Stimulated activated CD8-positive, alpha-beta memory T cell treated with anti-CD3 and anti-CD28 coated beads, Interleukin-4, amount 100 ng/mL, for 1 hour (primary cell): ENCODE measurements at places on chromosomes 12 and 14.

GRCh38 chr12:121916719-121917118 is 1.7 kb upstream of the CFAP251 start:
- no peak for DNase-seq

- DNase-seq = no peak
These were observed 255.3 kb downstream of the BMP4 start for GRCh38 chr14:53701108-53701875.

DNA sequence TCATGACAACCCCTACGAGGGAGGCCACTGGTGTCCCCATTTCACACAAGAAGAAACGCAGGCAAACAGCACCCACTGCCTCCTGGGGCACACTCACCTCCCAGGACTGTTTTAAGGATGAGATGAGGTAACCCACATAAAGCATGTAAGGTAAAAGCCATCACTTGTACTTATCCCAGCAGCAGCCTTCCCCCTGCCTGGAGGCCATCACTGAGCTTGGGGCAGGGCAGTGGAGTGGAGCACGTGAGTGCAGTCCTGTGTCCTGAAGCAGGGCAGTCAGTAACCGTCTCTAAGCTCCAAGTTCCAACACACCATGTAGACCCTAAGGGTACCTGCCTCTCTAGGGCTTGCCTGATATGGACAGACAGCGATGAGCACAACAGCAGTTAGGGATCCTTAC is 1.7 kb downstream of the POLE start:
- DNase-seq = no peak

- DNase-seq = no peak
These were observed 1.4 kb downstream of the SOCS4 start for GRCh38 chr14:55028476-55028875.

DNA sequence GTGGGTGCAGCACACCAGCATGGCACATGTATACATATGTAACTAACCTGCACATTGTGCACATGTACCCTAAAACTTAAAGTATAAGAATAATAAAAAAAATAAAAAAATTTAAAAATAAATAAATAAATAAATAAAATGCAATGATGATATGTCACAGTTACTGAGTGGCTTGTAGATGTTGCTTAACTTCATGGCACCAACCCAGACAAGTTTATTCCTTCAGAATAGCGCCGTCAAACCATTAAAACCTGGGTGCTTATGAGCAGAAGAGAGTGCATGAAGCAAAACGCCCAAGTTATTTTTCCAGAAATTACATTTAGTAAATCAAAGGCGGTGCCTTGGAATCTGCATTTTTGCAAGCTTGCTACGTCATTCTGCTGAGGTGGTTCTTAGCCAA is 417.9 kb downstream of the AEBP2 start:
- DNase-seq = no peak

- DNase-seq = peak; percentile 70
These were observed at the start of gene GPR132 for GRCh38 chr14:105065280-105066228. Gene GPR132 (minus strand): TSS chr14:105065430. CDS start chr14:105055420, 10,010 bp downstream.

DNA sequence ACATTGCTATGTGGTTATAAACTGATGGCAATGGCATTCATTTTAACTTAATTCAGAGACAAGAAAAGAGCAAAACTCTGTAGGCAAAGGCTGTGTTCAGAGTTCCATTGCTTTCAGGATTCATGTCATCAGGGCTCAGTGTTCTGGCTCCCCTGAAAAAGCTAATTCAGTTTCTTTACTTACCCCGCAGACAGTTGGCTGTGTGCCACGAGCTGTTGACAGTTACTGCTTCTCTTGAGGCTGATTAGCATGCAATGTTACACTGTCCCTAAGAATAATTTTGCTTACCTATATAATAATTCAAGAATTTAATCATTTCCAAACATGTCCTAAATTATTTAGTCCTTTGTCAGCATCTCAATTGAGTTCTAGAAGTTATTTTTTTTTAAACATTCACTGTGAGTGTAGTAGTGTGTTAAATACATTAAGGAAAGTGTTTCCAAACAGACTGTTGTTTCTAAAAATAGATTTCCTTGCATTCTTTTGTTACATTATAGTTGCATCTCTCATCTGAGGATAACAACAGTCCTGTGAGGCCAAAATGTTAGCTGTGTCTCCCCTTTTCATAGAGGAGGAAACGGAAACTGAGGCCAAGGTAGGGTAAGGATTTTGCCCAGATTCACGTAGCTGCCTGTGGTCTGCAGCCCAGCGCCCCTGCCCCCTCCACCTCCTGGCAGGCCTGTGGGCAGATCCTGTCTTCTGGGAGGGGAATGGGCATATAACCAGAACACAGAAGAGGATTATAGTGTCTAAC is 98.6 kb downstream of the PELI2 start:
- DNase-seq = no peak

DNA sequence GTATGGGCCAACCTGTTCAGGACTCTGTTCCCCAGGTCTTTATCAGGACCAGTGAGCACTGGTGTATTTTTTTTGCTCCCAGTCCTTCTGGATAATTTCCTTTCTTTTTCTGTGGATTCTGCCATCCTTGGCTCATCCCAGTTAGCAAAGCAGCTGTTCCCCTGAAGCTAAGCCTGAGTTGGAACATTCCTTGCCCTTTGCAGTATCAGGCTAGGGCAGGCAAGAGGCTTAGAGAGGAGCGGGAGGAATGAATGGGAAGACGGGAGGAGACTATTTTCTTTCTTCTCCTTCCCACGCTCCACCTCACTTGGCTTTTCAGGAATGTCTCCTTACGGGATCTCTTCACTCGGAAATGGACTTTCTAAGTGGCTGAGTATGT is 29.2 kb downstream of the ERG28 start:
- DNase-seq = no peak

- no peak for DNase-seq
These were observed 223.0 kb downstream of the DUSP6 start for GRCh38 chr12:89129167-89129870.

- no peak for DNase-seq
These were observed 32.0 kb upstream of the SELPLG start for GRCh38 chr12:108665608-108666202.

DNA sequence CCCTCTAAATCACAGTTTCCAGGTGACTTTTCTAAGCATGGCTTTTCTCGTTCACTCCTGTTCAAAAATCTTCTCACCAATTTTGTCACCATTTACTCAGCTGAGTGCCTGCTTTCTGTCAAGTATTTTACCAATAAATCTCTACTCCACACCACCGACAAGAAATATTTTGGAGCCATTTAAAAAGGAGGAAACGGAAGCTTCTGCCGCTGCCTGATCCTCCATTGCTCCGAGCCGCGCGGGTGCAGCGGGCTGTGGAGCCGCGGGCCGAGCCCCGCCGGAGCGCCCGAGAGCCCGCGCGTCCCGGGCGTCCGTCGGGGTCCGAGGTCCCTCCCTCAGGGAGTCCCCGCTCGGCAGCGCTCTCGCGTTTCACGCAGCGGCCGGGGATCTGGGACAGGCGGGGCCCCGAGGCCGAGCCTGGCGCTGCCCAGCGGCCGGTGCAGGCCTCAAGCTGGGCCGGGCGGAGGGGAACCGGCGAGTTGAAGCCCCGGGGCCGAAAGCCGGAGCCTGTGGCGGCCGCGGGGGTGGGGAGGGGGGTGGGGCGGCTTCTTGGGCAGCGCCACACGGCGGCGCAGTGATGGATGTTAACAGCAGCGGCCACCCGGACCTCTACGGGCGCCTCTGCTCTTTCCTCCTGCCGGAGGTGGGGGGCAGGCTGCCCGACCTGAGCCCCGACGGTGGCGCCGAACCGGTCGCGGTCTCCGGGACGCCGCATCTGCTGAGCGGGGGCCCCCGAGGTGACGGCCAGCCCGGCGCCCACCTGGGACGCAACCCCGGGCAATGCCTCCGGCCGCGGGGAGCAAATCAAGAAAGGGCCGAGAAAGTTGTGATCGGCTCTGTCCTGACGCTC is 1.1 kb upstream of the HEBP1 start:
- no peak for DNase-seq

- DNase-seq = peak; percentile 49
These were observed 80.7 kb downstream of the KDM2B start for GRCh38 chr12:121499929-121500793.

- no peak for DNase-seq
These were observed 650 bp upstream of the PTGER2 start for GRCh38 chr14:52313462-52313861.

DNA sequence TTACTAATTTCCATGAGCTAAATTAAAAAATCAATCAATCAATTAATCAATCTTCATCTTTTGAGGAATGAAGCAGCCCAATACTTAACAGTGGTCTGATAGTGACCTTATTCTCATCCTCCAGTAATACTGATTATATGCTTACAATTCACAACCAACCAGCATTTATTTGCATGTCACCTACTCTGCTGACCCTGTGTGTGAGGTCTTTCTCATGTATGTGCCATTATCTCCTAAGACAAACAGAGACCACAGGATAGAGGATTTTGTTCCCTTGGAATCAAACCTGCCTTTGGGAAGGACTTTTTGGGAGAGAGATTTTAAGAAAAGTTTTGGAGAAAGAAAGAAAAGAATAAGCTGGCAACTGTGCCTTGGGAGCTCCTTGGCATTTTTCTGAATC is 197.2 kb downstream of the NRXN3 start:
- no peak for DNase-seq

DNA sequence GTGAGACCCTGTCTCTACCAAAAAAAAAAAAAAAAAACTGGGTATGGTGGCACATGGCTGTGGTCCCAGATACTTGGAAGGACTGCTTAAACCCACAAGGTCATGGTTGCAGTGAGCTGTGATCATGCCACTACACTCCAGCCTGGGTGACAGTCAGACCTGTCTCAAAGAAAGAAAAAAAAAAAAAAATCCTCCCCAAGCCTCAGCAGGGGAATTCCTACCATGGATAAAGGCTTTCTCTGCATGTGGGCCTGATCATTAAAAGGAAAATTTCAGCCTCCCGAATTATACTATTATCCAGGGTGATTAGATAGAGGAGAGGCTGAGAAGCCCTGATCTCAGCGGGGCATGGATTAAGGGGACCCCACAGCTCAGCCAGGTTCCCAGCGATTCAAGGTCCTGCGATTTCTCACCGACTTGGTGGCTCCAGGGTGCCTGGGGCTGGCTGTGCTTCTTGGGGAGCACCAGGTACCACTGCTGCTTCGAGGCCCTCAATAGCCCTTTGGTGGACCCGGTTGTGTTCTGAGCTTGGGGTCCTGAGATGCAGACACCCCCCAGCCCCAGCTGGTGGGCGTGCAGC is 5.6 kb downstream of the SH2B3 start:
- no peak for DNase-seq

DNA sequence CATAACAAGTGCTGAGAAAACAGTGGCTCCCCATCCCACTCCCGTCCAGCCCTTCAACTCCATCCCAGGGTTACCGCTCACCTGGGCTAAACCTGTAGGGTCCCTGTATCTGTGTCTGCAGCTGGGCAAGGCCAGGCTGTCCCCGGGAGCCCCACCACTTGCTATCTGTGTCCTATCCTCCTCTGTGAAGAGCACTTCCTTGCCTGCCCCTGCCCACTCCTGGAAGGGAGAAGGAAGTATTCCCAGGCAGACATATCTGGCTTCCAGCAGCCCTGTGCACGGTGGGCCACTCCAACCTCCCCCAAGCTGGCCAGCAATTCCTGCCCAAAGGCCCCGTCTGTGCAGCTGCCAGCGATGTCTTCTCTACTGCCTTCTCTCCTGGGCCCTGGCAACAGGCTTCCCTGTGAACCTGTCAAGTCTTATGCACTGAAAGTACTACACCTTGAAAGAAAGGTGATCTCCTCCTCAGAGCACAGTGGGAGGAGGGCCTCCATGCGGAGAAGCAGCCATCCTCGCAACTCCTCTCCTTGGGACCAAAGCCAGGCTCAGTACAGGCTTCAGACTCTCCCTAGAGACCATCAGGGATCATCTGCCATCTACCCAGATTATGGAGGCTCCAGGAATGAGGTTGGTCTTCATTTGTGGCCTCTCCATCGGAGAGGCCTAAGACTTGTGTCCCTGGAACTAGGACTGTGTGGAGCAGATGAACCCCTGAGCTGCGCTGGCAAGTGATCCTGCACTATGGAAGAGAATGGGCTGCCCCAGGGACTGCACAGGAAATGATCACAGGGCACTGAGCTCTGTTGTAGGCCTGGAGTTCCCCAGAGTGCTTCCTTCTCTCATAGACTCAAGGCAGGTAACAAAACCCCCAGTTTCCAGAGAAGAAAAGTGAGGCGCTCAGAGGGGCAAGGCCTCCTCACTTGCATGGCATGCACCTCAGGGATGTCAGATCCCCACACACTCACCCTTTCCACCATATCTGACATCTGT is 663.6 kb downstream of the BCL11B start:
- no peak for DNase-seq

DNA sequence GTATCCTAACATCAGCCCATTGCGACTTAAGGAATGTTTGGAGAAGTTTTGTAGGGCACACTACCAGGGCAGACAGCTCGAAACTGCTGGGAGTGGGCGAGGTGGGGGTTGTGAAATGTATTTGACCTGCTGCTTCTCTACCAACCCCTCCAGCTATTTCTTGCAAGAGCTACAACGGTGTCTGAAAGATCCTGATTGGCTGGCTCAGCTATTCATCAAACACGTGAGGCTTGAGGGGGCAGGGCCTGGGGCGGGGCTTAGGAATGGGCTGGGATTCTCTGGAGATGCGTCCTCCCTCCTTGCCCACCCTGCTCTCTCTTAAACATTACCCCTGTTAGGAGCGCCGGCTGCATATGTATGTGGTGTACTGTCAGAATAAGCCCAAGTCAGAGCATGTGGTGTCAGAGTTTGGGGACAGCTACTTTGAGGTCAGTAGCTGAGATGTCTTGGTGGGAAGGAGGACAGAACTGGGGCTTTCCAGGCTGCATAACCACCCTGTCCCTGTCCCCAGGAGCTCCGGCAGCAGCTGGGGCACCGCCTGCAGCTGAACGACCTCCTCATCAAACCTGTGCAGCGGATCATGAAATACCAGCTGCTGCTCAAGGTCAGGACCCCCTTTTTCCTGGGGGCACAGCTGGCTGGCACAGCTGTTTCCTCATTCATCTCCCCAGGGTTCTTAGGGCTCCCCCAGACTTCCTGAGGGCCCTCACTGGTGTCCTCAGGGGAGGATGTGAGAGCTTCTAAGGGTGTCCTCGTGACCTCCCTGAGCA is 3.1 kb downstream of the ARHGEF25 start:
- DNase-seq = no peak

DNA sequence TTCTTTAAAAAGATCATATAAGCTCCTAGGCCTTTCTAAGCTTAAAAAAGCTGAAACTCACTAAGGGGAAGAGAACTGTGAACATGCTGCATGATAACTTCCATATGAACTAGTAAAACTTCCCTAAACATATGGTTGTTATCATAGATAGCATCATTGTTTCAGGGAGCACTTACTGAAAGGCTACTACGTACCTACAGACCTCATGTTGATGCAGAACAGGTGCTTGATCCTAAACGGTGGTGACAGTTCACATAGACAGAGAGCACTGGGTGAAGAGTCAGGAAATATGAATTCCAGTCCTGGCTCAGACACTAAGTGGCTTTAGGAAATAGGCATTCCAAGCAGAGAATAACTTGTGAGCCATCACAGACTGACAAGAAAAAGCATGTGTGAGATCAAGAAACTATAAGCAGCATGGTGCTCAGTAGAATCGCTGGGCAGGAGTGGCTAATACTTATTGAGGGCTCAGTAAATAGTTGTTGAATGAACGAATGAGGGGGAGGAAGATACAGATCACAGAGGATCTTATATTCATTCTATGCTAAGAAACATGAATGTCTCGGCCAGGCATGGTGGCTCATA is 78.4 kb upstream of the NUDT4 start:
- no peak for DNase-seq

GRCh38 chr14:96261053-96261452 is 5.0 kb downstream of the BDKRB1 start:
- no peak for DNase-seq
